ENCODE measurements at places on chromosomes 4 and X.
A peak's percentile ranks its signal among the peaks of the same experiment; 100 is the strongest.

GRCh38 chr4:85265234-85265633, 209.7 kb upstream of the ARHGAP24 start:
- DNase-seq: no peak

DNA sequence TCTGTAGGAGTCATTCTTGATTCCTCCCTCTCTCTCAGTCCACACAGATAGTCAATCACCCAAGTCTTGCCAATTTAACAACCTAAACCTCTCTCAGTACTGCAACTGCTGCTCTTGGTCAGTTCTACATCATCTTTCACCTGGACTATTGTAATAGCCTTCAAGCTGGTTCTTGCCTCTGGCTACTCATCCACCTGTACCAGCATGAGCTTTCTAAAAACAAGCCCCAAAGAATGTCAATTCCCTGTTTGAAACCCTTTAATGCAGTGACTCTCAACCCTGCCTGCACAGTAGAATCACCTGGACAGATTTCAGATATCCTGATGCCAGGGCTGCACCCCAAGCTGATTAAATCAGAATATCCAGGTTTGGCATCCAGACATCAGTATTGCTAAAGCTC, 48.3 kb downstream of the VGLL1 start:
- DNase-seq: no peak

DNA sequence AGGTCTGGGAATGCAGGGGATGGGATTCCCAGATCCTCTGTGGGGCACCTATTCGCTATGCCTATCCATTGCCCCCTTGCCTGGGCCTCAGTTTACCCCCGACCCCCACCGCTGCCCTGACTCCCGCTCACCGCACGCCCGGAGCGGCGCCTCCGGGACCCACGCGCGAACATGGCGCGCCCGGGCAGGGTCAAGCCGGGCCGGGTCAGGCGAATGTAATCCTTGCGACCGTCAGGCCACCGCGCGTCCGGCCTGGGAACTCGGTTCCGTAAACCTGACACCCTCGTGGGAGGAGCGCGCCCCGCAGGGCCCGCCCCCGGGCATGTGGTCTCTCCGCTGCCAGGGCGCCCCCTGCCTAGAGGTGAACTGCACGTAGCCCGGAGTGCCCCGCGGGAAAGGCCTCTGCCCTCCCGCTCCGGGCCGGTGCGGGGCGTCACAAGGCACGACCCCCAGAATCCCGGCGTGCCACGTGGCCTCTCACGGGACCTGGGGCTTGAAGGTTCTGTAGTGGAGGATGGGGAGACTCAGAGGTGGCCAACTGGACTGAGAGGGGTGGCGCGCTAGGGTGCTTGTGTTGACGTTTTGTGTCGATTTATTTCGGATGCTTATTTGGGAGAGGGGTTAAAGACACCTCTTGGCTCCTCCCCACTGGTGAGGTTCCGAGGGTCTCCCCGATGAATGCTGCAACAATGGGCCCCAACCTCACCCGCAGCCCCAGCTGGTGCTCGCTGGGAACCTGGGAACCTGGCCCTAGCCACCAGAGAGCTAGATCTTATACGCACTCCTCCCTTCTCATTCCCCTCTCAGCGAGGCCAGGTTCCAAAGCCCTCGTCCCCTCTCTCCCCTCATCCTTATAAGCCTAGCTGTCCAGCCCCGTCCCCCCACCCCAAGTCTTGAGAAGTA, at the start of gene PRICKLE3:
Gene PRICKLE3 (minus strand): TSS at position 249 of the 903 bp plus-strand sequence. CDS start 76 bp downstream, at position 173.
- peak; percentile 49 for DNase-seq

GRCh38 chr4:120816296-120816965, 106.1 kb downstream of the PRDM5 start:
- no peak for DNase-seq

DNA sequence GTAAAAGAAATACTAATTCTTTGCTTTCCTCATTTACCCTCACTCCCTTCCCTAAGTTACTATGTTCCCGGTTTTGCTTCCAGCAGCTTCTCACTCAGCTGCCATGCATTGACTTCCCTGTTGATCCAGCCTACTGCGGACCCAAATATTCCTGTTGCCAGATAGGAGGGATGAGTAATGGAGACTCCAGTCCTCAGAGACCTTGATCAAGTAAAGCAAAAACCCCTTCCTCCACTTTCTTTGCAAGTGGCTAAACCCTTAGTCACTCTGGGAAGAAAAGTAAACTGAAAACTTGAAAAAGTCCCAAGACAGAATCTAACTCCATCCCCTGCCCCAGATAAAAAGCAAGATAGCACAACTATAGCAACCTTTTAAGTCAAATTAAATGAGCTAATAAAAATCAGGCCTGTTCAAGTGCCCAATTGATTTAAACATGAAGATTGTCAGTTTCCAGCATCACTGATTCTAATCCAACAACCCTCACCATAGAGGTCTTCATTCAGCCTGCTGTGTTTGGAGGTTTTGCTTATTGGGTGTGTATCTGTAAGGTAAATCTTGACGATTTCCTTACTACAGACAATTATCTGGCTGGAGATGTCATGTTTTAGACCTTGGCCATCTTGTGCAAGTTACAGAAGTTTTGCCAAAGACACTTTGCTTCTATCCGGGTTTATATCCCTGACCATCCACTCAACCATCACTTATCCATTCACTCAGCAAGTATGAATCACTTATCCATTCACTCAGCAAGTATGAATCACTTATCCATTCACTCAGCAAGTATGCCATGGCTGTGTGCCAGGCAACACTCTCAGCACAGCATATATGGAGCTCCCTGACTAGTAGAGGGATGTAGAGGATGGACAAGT, 17.6 kb downstream of the FGFBP1 start:
- DNase-seq: no peak

GRCh38 chrX:10725071-10725470, 104.7 kb upstream of the MID1 start:
- no peak for DNase-seq

DNA sequence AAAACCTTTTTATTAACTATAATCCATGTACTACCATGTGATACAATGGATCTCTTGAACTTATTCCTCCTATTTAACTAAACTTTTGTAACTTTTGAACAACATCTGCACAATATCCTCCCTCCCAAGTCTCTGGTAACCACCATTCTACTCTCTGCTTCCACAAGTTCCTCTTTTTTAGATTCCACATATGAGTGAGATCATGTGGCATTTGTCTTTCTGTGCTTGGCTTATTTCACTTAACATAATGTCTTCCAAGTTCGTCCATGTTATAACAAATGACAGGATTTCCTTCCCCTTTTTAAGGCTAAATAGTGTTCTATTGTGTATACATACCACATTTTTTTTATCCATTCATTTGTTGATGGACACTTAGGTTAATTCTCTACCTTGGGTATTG, 28.1 kb downstream of the DCAF8L1 start:
- DNase-seq: no peak

- no peak for DNase-seq
Observed at GRCh38 chr4:55386073-55386472, 9.7 kb upstream of the TMEM165 start.

GRCh38 chrX:24099394-24099793, 44.6 kb downstream of the EIF2S3 start:
- no peak for DNase-seq

- DNase-seq: peak; percentile 67
Observed at GRCh38 chr4:165953181-165953580, 80.1 kb downstream of the TLL1 start.

DNA sequence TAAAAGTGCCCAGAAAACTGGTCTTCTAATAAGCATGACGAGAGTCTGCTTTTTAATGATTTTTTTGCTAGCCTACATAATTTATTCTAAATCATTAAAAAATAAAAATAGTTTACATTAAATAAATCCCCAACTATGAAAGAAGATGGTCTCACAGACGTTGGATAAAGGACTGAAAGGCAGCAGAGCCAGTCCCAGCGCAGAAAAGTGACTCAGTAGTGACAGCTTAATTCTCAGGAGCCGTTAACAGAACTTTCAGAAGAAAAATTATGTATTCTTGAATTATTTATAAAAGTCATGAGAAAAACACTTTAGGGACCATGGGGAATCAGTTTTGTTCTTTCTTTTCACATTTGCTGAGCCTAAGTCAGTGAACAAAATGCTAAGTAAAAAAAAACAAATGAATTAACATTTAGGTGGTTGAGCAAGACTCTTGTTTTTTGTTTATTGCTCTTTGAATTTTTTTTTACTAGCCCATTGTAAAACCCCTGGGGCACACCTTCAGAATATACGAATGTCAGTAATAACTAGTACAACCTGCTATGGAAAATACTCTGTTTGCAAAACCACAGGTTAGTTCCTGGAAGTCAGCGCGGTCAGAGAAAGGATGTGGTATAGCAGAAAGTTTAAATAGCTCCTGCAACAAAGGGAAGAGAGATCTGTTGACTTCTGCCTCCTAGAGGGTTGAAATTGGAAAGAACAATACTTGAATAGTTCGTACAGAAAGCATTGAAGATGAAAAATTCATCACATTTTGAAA, 50.4 kb upstream of the CCDC160 start:
- no peak for DNase-seq

- DNase-seq: no peak
Observed at GRCh38 chr4:140876615-140877364, 120.6 kb upstream of the TBC1D9 start.

- DNase-seq: no peak
Observed at GRCh38 chrX:115449742-115450141, 111.2 kb upstream of the PLS3 start.

DNA sequence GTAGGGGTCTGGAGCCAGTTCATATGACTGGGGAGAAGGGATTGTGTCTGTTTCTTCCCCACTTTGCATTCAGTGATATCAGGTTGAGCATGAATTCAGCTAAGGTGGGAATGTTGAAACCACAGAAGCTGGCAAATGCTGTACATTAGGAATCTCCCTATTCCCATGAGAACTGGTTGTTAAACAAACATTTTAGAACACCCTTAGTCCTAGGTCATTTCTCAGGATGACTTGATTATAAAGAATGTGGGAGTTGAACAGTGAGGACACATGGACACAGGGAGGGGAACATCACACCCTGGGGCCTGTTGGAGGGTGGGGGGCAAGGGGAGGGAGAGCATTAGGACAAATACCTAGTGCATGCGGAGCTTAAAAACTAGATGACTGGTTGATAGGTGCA, 62.6 kb upstream of the LIMCH1 start:
- DNase-seq: no peak

GRCh38 chr4:128323401-128323800, 35.8 kb upstream of the PGRMC2 start:
- no peak for DNase-seq

- DNase-seq: no peak
Observed at GRCh38 chr4:82785611-82786400, 12.8 kb downstream of the SCD5 start.

GRCh38 chrX:133972916-133973315, 12.5 kb downstream of the GPC3 start:
- no peak for DNase-seq

GRCh38 chr4:150863456-150863855, 151.6 kb downstream of the LRBA start:
- DNase-seq: no peak

DNA sequence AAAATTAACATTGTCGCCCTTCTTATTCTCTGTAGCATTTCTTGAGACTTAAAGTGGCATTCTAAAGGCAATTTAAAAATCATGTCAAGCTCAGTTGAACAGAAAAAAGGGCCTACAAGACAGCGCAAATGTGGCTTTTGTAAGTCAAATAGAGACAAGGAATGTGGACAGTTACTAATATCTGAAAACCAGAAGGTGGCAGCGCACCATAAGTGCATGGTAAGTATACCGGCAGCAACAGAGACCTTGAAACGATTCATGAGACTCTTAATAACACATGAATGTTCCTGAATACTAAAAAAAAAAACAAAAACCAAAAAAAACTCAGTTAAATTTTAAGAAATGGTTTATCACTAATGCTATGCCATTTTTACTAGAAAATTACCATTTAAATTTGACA, 82.4 kb upstream of the HPRT1 start:
- DNase-seq: peak; percentile 41

- DNase-seq: no peak
Observed at GRCh38 chr4:146582864-146583263, 55.8 kb upstream of the POU4F2 start.

- DNase-seq: no peak
Observed at GRCh38 chrX:46202733-46203514, 342.3 kb downstream of the ZNF674 start.

- no peak for DNase-seq
Observed at GRCh38 chrX:153686711-153687110, 1.0 kb upstream of the SLC6A8 start.

DNA sequence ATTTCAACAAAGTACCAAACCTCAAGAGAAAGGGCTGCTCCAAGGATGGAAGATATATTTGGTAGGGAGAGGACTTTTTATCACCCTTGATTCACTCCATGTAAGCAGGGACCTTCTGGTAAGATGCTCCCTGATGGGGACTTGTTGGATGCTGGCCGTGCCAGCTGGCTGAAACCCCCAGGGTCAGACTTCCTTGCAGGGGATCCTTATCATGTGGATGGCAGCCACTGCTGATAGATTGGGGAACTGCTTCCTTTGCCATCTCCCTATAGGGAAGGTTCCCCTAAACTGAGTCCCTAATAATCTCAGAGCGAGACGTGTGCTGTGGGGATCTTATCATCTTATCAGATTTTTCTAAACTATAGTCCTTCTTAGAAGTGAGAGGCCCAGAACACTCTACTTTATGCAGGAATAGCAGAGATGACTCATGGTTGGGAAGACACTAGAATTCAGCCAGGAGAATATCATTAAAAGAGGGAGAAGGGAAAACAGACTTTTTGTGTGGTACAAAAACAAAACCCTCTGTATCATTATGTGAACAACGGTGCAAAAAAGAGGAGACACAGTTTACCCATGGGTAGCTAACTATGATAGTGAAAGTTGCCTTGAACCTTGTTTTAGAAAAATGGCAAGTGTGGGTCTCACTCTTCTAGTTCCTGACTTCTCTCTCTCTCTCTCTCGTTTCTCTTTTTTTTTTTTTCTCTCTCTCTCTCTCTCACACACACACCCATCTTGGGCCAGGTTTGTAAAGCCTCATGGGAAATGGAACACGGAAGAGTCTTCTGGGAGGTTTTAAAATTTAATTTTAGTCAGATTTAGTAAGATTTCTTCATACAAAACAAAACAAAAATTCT, 16.1 kb downstream of the RHOH start:
- DNase-seq: no peak

GRCh38 chrX:107712231-107713202, 63.1 kb downstream of the TSC22D3 start:
- DNase-seq: no peak

- DNase-seq: no peak
Observed at GRCh38 chrX:55640854-55641253, 17.7 kb downstream of the FOXR2 start.

DNA sequence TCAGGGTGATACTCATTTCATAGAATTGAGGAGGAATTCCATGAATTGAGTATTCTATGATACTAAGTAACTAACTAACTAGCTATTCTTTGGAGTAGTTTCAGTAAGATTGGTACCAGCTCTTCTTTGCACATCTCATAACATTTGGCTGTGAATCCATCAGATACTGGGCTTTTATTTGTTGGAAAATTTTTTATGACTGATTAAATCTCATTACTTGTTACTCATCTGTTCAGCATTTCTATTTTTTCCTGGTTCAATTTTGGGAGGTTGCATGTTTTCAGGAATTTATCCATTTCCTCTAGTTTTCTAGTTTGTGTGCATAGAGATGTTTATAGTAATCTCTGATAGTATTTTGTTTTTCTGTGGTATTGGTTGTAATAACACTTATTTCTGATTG, 70.8 kb upstream of the FREM3 start:
- DNase-seq: no peak

Data from NCI-H1694 treated with DMSO at 0.1 percent for 48 hours (cell line).